Upper lobe of left lung (tissue), 6 donors: ENCODE measurements at places on chromosomes 3 and 15.

- DNase-seq, result no peak
Measured at GRCh38 chr3:40951636-40952035, 247.7 kb upstream of the CTNNB1 start.

GRCh38 chr3:132265488-132265887, 51.7 kb upstream of the ACP3 start:
- DNase-seq, result no peak

GRCh38 chr15:47788685-47789084, 71.4 kb downstream of the SEMA6D start:
- no peak for DNase-seq

GRCh38 chr3:6935970-6936369, 75.1 kb downstream of the GRM7 start:
- no peak for DNase-seq

GRCh38 chr3:23497156-23497555, 294.0 kb downstream of the UBE2E2 start:
- DNase-seq, result no peak

DNA sequence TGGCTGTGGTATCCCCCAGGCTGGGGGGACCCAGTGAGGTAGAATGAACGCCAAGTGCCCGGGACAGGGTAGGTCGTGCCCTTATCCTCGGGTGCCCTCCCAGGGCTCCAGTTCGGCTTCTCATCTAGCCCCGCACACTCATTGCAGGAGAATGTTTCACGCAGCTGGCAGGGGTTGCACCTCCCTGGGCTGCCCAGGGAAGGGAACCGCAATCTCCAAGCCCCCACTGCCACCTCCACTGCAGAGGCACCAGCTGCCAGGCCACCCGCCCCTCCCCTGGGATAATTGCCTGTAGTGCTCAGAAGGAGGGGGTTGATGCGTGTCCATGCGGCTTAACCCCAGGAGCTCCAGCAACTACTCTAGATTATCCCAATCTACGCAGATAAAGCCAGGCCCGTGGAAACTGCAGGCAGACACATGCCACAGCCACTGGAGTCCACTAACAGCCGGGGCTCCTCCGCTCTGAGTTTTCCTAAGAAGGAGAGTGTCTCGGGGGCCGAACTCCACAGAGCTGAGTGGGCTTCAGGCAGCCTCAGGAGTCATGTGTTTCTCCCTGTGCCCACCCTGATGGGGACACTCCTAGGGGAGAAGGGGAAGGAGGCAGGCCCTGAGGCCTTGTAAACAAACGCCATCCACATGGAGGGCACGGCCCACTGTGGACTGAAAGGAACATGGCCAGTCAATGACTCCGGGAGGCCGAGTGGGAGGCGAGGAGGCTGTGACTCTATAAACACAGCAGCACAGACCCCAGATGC, 137.2 kb upstream of the IQSEC1 start:
- DNase-seq, result no peak

- DNase-seq, result peak; percentile 22
Measured at GRCh38 chr3:52983336-52983807, 62.5 kb downstream of the SFMBT1 start.

DNA sequence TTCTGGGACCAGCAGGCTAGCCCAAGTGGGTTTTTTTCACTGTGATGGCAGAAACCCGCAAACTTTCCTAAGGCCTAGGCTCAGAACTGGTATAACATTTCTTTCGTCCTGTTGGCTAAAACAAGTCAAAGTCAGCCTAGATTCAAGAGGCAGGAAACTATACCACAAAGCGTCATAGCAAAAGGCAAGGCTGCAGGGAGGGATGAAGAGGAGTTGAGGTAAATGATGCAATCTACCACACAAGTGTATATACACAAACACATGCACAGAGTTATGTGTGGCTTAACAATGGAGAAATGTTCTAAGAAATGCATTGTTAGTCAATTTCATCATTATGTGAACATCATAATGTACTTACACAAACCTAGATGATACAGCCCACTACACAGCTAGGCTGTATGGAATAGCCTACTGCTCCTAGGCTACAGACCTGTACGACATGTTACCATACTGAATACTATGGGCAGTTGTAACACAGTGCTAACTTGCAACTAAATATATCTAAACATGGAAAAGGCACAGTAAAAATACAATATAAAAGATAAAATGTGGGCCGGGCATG, 225.6 kb downstream of the TBL1XR1 start:
- no peak for DNase-seq

- no peak for DNase-seq
Measured at GRCh38 chr15:68594533-68595259, 15.9 kb downstream of the CORO2B start.

DNA sequence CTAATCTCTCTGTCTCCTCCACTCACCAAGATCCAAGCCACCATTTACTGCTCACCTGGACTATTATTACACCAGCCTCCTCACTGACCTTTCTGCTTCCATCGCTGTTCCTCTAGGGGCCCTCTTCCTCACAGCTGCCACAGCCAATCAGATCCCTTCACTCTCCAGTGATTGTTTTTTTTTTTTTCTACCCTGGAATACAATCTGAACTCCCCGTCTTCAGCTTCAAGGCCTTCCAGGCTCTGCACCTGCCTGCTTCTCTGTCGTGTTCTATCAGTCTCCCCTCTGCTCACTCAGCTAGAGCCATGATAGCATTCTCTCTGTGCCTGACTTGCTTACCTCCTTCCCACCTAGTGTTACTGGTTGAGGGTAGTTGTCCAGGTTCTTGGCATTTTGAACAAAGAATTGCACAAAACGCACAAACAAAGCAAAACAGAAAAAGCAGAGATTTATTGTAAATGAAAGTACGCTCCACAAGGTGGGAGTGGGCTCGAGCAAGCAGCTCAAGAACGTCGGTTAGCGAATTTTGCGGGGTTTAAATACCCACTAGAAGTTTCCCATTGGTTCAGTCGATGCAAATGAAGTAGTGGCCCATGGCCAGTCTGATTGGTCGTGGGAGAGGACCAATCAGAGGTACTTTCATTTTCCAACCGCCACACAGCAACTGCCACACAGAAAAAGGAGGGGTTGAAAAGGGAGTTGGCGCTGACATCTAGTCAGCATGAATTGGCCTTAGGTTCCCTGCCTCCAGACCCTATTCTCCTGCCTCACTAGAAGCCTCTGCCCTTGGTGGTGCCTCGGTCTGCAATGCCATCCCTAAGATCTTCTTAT, 188.9 kb downstream of the TLE3 start:
- no peak for DNase-seq

DNA sequence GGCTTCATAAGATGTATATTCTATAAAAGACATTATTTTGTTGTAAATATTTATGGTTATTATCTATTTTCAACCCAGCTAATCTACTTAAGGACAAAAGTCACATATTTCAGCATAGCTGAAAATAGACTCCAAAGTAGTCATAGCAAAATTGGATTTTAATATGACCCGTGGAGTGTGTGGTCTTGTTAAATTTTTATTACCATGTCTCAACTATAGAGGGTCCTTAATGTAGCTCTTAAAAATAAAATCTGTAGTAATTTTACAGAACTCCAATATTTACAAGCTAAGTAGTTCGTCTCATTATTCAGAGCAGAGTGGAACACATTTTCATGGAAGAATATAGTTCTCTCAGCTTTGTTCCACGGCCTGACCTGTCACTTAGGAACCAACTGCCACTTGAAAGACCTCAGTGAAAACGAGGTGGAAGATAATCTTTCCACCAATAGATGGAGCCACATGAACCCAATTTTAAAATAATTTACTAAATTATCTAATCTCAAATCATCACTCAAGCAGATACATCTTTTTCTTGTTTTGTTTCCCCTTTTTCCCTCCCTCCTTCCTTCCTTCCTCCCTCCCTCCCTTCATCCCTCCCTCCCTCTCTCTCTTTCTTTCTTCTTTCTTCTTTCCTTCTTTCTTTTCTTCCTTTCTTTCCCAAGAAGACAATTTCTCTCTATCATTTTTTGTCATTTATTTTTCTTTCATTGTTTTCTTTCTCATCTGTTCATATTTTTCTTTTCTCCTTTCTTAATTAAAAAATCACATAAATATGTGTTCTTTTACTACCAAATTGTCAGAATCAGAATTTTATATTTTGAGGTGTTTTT, 97.2 kb downstream of the CLDN1 start:
- no peak for DNase-seq

DNA sequence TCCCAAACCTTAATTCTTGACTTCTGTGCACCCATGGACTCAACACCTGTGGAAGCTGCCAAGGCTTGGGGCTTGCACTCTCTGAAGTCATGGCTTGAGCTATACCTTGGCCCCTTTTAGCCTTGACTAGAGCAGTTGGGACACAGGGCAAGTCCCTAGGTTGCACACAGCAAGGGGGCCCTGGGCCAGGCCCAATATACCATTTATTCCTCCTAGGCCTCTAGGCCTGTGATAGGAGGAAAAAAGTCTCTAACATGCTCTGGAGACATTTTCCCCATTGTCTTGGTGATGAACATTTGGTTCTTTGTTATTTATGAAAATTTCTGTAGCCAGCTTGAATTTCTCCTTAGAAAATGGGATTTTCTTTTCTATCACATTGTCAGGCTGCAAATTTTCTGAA, 186.1 kb downstream of the SEMA6D start:
- DNase-seq, result no peak

- DNase-seq, result no peak
Measured at GRCh38 chr3:46640927-46641326, 28.6 kb downstream of the FAM240A start.

- no peak for DNase-seq
Measured at GRCh38 chr15:40466426-40467260, 4.1 kb upstream of the CHST14 start.

- DNase-seq, result no peak
Measured at GRCh38 chr15:31458596-31459399, 132.2 kb downstream of the KLF13 start.

DNA sequence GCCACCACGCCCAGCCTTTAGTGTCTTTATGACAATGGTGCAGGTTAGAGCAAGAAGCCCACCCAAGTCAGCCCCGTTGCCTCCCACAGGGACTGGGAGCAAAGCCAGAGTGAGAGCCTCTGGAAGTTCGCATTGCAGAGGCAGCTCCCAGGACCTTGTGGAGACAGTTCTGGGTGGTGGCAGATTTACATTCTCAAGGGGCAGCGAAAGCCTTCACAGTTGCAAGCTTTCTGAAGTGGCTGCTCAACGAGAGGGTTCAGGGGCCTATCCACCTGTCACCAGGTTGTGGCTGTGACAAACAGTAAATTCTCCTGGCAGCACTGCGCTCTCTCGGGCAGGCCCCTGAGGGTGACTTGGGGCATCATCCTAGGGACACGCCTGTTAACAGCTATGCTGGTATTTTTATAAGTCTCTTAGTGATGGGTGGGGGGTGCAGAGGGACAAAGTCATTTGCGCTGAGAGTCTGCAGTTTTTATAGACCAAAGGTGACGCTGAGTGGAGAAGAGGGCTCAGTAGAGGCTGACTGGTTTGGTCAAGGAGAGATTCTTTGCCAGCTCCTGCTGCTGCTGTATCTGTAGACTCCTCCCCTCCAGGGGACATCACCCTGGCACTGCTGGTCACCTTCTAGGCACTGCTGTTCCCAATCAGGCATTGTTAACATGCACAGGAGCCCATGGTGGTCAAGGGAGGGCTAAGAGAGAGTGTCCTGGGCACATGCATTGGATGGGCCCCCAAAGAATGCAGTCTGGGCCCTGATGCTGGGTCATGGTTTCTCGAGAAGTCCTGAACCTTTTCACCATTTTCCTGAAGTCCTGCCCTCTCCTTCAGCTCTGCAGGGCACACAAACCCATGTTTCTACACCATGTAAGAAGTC, 57.5 kb upstream of the KLF13 start:
- no peak for DNase-seq

DNA sequence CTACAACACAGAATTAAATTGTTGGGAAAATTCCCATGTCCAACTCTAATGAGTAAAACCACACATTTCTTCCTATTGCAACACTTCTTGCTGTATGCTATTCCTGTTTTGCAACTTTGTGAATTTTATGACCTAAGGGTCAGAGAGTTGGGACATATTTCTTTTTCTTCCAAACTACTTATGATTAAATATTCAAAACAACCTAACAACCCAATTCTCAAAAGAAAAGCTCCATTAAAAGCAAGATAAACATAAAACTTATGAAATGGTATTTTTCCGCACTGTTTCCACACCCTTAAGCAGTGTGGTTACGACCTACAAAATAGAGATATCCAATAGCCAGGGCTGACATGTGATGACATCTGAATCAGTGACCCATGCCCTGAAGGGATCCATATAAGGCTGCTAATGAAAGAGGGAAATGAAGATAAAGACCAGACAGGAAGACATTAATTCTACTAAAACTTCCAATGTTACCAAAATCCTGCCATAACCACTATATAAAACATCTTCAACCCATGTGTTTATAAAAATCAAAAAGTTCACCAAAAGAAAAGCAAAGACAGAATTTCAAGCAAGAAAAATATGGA, 45.6 kb downstream of the DMXL2 start:
- peak; percentile 36 for DNase-seq

- no peak for DNase-seq
Measured at GRCh38 chr3:174857301-174857700, 1.8 kb upstream of the NAALADL2 start.

DNA sequence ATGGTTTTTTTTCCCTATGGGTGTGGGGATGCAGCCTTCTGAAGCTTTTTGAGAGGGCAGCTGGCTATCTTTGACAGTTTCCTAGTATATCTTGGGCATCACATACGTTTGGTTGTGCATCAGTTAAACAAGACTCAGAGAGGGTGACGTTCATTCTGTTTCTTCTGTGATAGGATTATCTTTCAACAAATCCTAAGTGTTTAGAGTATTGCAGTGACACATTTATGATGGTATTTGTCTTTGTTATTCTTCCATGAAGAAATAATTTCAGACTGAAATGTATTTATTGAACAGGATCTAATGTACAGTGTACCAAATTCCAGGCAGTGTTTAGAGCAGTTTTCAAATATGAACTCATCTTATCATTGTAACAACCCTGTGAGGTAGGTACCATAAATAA, 114.4 kb downstream of the PLCL2 start:
- DNase-seq, result no peak

- DNase-seq, result no peak
Measured at GRCh38 chr15:55909036-55909811, 84.2 kb downstream of the NEDD4 start.

DNA sequence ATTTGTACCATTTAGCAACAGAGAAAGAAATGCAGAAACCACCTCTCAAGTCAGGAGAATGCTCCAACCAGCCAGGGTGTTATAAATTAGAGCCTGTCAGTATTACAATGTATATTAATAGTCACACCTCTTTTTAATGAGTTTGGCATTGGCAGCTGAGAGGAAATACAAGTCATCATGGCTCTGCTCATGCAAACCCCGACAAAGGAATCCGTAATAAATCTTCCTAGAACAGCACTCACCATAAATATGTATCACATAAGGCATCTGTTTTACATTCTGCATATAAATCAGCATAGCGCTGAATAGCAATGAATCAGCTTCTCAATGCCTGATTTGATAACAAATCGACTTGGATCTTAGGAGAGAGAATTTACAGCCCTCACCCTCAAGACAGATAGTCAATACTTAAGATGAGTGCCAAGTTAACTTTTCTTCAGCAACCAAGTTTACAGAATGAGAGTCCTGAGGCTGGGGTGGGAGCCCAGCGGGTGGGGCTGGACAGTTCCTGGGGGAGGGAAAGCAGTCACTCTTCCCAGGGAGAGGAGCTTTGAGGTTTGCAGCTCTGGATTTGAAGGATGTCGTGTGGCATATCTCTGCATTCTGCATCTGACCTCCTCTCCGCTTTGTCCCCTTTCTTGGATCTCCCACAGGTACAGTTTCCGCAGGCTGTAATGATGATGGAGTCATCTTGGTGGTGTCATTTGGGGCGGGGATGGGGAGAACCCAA, 1034.4 kb upstream of the NR2F2 start:
- DNase-seq, result no peak
